Activated CD4-positive, alpha-beta T cell treated with anti-CD3 and anti-CD28 coated beads, Interleukin-2, amount 50 U/mL, for 4 hours (primary cell): ENCODE measurements at places on chromosomes 3 and 15.

DNA sequence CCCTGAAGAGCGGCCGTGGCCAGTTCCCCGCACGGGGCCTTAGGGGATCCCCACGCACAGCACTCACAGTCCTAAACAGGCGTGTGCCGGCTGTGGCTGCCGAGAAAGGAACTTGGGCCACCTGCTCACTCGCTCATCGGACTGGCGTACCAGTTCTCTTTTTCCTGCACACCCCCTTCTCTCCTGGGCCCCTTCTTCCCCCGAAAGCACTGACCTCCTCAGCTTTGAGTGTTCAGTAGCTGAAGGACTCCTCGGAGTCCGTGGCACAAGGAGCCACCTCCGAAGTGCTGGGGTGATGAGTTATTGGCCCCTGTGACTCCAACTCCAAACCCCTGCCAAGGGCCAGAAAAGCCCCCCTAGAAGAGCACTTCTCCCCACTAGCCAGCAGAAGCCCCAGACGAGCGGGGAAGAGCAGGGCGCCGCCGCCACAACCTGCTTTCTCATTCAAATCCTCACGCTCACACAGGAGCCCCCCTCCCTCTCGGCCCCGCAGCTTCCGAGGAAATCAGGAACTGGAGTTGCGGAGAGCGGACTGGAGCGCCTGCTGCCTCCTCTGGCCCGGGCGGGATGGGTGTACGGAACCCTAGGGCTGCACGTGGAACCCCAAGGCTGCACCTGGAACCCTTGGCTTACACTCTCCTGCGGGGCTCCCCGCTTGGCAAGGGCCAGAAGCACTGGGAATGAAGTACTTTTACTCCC is at the start of gene PLCH1:
Gene PLCH1 (minus strand): TSS at position 446 of the 699 bp plus-strand sequence. CDS start 40,847 bp downstream, outside the sequence.
- peak; percentile 3 for DNase-seq

DNA sequence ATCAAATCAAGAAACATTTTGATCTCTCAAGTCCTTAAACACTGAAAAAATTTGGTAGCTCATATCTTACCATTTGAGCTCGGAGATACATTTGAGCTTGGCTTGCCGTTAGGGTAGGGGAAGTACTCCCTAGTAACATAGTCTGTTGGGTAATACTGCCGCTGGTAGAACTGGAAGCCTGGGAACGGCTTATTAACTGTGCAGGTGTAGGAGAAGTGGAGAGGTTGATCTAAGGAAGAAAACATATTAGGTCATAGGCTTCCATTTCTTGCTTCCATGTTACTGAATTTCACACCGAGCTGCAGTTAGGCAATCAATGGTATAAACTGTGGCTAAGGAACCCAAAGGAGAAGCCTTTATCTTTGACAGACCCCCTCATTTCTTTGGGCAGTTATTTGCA is 32.5 kb downstream of the PHC3 start:
- no peak for DNase-seq

- DNase-seq: no peak
Measured at GRCh38 chr3:126479642-126480041, 4.0 kb upstream of the ZXDC start.

GRCh38 chr3:117548600-117548999 is 839.0 kb downstream of the TUSC7 start:
- no peak for DNase-seq

GRCh38 chr3:50806031-50806430 is 131.3 kb downstream of the DOCK3 start:
- no peak for DNase-seq

DNA sequence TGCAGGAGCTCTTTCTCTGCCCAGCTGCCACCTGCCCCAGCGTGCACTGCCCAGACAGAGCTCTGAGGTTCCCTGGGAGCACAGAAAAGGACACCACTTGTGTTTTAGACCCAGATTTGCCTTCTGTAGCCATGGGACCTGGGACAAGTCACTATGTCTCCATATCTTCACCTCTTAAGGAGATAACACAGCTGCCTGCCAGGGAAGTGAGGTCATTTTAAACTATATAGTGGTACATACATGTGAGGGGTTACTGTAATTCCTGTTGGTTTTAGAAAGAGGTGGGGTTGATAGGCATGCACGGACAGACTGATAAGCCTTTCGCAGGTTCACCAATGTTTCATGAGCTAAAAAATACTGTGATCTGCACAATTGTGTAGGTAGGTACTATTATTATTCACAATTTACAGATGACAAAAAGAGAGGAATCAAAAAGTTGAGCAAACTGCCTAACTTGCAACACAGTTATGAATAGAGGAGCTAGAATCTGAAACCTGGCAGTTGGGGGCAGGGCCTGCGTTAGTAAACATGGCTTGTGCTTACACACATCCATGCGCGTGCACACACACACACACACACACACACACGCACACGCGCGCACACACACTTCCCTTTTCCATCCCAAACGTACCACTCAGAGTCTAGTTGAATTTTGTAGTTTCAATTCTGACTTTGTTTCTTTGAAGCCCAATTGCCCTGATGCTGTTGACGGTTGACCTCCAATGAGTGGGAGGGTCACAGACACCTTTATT is 193.6 kb downstream of the FAM43A start:
- no peak for DNase-seq

DNA sequence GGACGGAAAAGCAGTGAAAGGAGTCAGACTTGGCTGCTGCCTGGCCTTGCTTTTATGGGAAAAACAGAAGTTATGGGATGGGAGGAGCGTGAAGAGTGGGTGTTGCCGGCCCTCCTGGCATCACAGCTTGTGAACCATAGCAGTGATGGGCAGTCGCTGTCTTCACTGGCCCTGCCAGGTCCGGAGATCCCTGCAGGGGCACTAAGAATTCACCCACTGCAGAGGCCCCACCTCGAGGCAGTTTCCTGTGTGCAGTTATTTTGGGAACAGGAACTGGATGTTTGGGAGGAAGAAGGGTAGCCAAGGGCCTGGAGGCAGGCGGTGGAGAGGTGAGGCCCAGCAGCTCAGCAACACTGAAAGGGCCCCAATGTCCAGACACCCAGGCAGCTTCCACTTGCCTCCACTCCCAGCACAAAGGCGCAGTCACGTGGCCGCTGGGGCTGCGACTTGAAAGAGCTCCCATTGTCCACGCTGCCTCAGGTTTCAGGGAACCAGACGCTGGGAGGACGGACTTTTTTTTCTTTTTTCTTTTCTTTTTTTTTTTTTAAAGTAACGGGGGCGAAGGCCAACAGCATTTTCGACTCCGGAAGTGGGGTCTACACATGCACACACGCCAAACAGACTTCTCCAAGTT is 255.6 kb downstream of the ZNF621 start:
- no peak for DNase-seq

DNA sequence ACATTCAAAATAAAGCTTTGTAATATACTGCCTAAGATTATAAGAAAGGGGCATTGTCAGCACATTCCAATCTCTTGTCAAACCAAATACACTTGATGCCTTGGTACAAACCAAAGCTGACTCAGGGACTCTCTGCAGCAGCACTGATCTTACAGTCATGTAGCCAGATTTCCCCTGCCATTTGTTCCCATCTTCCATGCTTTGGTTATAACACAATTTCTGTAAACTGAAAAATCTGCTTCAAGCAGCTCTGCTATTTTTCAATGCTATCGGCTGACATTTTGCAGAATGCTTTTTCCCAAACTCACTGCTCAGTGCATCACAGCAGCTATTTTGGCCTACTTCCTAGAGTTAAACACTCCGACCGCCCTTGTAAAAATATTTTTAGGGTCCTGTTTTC is 18.2 kb downstream of the PLOD2 start:
- no peak for DNase-seq

DNA sequence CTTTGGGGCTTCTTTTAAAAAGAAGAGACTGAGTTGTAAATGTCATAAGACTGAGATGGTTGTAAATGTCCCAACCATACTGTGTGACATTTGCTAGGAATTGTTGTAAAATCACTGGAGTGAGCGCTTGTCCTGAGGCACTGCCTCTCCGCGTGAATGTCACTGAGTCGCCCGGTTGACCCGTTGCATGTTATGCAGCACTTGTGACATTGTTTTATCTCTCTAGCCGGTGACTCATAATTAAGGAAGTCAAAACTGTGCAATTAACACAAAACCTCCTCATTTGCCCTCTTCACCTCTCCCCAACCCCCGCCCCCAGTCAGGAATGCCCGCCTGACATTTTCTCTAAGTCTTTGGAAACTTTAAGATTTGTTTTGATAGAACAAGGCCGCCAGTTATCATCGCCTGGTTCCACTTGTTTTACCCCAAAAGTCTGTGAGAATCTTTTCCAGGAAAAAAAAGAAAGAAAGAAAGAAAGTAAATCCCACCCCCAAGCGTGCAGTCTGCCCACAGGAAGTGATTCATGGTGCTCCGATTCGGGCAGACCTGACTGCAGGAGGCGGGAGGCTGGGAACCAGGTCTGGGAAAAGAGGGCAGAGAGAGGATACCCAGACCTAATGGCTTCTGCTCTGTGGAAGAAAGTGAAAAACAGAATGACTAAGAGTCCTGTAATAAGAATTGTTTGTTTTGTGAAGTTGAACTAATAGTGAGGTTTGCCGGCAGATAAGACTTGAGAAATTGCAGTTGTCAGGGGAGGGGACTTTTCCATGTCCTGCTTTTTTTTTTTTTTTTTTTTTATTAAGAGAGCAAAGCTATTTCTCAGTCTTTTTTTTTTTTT is 84.8 kb downstream of the SMAD3 start:
- peak; percentile 30 for DNase-seq

- no peak for DNase-seq
Measured at GRCh38 chr3:99929745-99930139, 112.1 kb downstream of the CMSS1 start.

DNA sequence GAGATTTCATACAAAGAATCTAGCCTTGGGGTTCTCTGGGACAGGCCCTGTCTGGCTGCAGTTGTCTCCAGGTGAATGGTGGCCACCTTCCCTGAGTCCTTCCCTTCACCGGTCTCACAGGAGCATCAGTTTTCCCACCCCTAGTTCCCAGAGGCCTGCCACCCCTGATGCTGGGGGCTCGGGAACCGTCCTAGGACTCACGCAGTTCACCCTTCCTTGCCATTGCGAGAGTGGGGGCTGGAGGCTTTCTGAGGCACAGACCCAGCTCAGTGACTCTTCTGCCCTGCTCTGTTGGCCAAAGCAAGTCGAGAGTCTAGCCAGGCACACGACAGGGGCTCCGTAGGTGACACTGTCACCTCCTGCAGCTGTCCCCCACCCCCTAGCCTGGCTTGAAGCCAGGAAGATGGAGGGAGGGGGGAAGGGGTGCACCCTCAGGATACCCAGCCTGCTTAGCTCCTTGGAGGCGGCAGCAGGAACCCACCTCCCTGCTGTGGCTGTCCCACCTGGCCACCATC is 130.3 kb downstream of the NUP210 start:
- DNase-seq: no peak
